ENCODE measurements at places on chromosomes 3 and 15. TPM values are rescaled to one million over a fixed set of nuclear protein-coding genes. Genes with fewer than 3 reads are reported as not detected.

GRCh38 chr3:105788593-105788992 is 80.2 kb downstream of the CBLB start:
- no peak for DNase-seq

GRCh38 chr15:40902605-40903561 is 8.6 kb downstream of the VPS18 start:
- peak; percentile 48 for DNase-seq

Gene POU1F1
- not detected for total RNA-seq

- DNase-seq, result no peak
These were observed 17.4 kb downstream of the CCDC12 start for GRCh38 chr3:46959161-46959511.

DNA sequence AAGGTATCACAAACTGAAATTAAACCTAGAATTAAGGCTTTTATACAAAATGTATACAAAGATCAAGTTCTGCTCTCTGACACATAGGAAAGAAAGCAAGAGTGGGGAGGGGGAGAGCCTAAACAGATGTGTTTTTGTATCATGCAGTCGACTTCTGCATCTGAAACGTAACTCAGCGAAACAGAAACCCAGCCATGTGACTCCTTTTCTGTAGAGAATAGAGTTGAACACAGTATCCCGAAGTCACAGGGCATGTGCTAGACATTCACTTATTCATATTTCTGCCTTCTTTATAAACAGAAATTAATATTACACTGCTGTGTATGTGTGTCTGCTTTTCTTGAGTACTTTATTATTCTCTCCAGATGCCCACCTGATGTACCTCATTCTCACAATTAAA is 121.0 kb downstream of the PDZRN3 start:
- no peak for DNase-seq

- no peak for DNase-seq
These were observed 51.8 kb downstream of the HEG1 start for GRCh38 chr3:125003859-125004595.

DNA sequence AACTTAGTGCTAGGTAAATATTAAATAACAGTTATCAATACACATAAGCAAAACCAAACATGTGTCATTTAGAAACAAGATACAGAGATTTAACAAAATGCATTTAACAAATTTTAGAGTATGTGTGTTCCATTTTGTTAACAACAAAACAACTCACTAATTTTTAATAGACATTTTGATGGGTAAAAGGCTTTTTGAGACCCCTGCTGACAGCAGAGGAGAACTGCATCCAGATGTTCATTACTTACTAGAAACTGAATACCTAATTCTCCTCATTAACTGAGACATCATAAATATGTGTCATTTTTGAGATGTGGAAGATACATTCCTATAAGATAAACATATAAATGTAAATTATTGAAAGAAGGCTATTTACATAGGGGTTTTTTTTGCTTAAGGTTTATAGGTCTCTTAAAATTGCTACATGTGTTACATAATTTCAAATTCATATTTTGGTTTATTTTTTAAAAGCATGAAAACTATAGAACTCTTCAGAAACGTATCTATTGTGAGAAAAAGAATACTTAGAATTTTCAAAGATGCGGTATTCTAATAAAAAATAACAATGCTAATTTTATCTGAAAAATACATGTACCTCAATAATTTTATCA is 1009.8 kb downstream of the TUSC7 start:
- no peak for DNase-seq

Gene ZNF860
- 0.08 TPM for total RNA-seq

GRCh38 chr3:107644631-107645030 is 121.9 kb downstream of the BBX start:
- no peak for DNase-seq

Gene IL17RB
- 0.47 TPM for total RNA-seq

DNA sequence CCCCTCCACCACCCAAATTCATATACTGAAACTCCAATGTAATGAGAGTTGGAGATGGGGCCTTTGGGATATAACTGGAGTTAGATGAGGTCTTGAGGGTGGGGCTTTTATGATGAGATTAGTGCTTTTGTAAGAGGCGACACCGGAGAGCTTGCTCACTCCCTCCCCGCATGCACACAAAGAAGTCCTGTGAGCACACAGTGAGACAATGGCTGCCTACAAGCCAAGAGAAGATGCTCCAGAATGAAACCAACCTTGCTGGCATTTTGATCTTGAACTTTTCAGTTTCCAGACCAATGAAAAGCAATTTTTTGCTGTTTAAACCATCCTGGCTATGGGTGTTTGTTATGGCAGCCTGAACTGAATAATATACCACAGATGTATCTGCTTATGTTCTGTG is 109.0 kb downstream of the SAMMSON start:
- no peak for DNase-seq

GRCh38 chr3:169650503-169650902 is 13.0 kb downstream of the MECOM start:
- DNase-seq, result no peak

Gene CLDN16
- total RNA-seq, result not detected

DNA sequence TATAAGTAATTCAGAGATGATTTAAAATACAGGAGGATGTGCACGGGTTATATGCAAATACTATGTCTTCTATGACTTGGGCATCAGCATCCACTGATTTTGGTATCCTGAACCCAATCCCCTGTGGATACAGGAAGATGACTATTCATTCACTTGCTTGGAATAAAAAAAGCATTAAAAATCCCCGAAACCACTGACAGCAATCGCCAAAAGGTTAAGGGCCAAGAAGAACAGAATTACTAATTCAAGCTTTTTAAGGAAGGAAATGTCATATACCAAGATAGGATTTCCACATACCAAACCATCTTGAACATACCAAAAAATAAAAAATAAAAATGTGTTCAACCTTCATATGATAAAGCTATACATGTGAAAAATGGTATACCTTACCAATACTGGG is 93.7 kb downstream of the DLG1 start:
- no peak for DNase-seq

DNA sequence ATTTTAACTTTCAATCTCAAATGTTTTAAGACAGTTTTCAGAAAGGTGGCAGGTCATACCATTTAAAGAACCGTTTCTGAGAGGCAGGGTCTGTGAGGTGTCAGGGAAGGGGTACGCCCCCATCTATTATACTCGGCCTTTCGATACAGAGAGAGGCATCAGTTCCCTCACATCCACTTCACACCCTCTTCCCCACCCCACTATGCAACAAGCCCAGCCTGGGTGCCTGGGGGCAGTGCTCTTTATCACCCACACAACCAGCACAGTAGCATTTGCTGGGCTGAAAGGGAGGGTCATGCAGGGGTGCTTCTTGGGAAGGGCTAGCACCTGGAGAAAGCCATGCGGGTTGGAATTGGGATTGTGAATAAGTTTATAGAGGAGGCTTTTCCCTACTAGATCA is 56.0 kb upstream of the KCNMB2 start:
- DNase-seq, result no peak

Measured in left ventricle myocardium inferior (tissue), 1 donor.